ENCODE measurements at places on chromosomes 5 and 9.

DNA sequence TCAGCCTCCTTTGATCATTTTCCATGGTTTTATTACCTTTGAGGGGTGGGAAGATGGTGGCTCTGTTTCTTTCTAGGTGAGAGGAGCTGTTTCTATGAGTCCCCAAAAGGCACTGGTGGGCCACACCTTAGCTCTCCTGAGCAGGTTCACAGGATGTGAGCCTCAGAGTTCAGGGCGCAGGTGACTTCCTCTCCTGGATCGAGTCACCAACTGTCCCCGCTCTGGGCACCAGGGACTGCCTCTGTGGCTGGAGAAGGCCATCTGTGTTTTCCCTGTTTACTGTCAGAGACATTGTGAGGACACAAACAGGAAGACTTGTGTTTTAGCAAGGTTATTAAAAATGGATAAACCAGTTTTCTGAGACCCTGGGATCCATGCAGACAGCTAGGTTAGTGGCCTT, 68.5 kb downstream of the IL31RA start:
- DNase-seq: no peak

- DNase-seq: no peak
Measured at GRCh38 chr5:9551567-9552537, 6.0 kb upstream of the SEMA5A start.

- DNase-seq: no peak
Measured at GRCh38 chr9:124102363-124102762, 90.8 kb downstream of the LHX2 start.

GRCh38 chr5:127562252-127562651, 44.8 kb downstream of the PRRC1 start:
- DNase-seq: no peak

DNA sequence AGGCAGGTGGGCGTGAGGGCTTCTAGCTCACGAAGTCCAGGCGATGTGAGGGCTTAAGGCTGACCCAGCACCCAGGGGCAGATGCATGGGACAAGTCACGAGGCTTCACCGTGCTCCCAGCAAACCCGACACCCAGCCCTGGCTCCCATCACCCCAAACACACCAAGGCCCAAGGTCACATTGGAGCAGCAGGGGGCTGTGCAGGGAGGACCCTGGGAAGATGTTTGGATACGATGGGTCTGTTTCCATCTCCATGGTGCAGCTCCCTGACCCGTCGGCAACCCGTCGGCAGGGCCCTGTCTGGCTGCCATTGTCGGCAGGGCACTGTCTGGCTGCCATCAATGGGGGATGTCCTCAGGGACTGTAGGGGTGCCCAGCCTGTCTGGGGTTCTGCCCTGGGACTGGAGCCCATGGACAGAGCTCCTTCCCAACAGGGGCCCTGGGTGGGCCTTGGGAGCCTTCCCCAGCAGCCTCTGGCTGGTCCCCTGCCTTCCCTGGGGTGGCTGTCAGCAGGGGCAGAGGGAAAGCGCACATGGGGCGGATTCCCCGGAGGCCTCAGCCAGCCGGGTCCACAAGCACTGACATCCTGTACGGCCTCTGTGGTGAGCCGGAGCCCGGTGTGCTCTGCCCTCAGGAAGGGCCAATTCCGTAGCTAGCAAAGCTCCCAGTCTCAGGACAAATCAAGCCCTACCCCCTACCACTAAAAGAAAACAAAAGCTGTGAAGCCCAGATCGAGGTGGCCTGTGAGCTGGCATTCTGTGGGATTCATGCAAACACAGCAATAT, 47.1 kb downstream of the NACC2 start:
- DNase-seq: no peak

DNA sequence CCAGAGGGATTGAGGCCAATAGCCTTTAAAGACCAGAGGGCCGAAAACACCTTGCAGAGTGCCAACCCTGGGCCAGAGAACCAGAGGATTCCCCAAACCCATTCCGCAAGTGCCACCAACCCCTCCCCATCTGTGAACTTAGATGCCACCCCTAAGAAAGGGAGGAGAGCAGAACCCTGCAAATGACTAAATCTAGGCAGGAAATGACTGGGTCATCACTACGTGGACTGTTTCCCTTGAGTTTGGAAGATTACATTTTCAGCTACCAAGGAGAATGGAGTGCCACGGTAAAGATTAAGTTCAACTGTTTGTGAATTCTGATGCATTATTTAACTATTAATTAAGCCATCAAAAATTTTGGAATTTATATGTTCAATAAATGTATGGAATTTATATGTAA, 142.8 kb downstream of the ENC1 start:
- no peak for DNase-seq

- DNase-seq: peak; percentile 65
Measured at GRCh38 chr5:76104027-76104426, 20.8 kb downstream of the SV2C start.

GRCh38 chr9:127007638-127008037, 93.1 kb downstream of the RALGPS1 start:
- DNase-seq: no peak

- no peak for DNase-seq
Measured at GRCh38 chr5:141465351-141465750, 10.4 kb upstream of the PCDHGC3 start.

GRCh38 chr9:127523312-127523851, 72.1 kb downstream of the LRSAM1 start:
- DNase-seq: peak; percentile 52

DNA sequence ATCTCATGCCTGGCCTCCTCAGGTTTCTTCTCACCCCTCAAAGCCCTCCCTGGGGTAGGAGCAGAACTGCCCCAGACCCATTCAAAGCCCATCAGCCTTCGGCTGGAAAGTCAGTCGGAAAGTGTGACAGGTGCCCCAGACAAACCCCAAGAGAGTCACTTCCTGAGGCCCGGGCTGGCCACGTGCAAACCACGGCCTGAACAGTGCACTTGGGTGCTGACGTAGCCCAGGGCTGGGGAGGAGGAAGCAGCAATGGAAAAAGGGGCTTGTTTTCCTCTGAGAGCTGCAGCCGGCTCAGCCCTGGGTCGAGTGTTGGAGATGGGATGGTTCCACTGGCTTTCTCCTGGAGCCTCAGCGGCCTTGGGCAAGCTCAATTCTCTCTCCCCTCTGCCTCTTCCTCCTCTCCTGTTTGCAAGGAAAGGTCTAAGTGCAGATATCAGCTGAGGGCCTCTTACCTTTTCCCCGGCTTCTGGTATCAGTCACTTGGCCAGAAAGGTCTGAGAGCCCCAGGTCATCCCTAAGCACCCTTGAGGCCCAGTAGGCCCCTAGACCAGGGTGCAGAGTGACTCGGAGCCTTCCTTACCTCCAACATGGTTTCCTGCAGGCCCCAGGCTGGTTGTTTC, 5.9 kb upstream of the EGR1 start:
- no peak for DNase-seq

DNA sequence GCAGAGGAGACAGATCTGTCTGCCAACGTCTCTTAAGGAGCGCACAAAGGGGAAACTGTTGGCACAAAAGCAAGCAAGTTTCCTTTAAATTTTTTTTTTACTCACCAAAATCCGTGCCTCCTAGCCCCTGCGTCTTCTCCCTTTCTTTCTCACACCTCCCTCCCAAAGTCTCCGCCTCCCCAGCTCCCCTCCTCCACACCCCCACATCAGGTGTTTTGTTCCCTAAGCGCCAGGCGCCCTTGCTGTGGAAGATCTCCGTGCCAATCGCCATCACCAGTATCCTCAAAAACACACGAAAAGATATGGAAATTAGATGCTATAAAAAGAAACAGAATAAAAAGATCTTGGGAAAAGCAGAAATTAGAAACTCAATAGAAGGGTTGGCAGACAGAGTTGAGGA, 87.6 kb downstream of the DRD1 start:
- DNase-seq: no peak

DNA sequence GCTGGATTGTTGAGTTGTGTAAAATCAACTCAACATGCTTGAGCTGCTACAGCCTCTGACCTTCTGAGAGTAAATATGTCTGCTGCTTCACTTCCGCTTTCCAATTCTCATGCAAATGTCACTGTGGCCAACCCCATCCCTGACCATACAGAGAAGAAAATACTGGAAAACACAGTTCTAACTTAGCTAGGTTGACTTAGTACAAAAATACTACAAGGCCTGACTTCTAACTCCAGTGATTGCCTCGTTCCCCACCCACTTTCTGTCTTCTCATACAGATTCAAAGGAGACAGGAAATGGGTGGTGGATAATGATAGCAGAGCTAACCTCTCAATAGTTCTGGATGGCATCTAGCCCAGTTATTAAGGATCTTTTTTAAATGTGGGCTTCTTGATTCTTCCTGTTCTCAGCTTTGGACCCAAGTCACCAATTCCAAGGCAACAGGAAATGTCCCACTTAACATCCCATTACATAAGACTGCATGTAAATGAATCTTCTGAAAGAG, 226.6 kb upstream of the SLC24A2 start:
- DNase-seq: no peak

DNA sequence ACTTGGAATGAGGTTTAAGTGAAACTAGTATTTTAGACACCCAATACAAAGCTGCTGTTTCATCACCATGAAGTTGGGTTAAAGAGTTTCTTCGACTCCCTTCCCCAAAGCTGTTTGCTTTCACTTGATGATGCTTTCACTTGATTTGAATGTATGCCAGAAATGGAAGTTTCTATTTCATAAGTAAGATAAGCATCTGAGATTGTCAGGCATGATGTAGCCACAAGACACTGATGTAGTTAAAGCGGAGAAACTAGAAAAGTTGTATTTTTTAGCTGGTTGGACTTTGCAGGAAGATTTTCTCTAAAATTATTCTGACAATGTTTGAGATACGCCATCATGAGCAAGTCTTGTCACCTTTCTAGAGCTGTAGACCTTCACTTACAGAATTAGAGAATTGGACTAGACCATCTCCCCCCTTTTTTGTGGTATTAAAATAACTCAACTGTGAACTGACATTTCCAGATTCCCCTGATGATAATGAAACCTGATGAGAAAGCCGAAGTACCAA, 20.0 kb downstream of the MOCS2 start:
- no peak for DNase-seq

DNA sequence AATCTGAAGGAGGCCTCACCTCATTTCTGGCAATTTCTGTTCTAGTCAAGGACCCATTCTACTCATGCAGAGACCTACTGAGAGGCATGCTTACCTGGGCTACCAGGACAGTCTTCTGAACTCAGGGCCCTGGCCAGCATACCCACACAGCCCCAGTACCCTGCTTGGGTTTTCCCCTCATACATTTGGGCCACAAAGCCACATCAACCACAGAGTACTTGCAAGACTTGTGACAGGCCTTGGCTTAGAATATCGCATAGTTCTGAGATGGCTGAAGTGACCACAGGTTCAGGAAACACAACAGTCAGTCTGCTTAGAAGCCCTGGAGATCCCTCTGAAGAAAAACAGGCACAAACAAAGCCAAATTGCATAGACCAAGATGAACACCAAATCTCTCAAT, 758.8 kb upstream of the CDH9 start:
- DNase-seq: no peak

DNA sequence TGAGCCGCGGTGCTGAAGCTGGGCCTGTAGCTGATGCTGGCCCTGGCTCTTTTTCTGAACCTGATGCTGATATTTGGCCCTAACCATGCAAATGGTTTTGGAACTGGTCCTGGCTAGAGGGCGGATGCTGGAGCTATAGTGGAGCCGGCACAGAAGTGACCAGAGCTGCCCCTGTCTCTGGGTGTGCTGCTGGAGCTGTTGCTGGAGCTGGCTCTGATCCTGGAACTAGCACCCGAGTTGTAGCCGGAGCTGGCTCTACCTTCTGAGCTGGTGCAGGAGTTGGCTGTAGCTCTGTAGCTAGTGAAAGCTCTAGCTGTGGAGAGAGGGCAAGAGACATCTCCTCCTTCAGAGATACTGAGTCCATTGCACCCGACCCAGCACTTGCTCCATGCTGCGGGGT, 12.8 kb downstream of the LCN10 start:
- DNase-seq: no peak

- no peak for DNase-seq
Measured at GRCh38 chr9:68841276-68842052, 136.4 kb downstream of the PIP5K1B start.

DNA sequence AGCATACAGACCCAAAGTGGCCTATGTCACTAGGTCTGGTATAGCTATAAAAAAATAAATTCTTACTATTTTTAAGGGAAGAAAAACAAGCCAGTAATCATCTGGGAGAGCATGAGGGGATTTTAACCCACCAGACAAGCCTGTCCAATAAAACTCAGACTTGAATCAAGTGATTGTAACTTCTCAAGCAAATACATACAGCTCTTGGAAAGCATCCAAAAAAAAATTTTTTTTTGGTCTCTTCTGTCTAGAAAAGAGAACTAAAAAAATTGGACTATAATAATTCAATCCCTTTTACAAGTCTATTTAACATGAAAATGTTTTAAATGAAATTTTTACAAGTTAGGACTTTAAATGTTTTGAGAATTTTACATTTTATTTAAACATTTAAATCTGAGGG, 61.7 kb downstream of the FBXL17 start:
- DNase-seq: no peak

DNA sequence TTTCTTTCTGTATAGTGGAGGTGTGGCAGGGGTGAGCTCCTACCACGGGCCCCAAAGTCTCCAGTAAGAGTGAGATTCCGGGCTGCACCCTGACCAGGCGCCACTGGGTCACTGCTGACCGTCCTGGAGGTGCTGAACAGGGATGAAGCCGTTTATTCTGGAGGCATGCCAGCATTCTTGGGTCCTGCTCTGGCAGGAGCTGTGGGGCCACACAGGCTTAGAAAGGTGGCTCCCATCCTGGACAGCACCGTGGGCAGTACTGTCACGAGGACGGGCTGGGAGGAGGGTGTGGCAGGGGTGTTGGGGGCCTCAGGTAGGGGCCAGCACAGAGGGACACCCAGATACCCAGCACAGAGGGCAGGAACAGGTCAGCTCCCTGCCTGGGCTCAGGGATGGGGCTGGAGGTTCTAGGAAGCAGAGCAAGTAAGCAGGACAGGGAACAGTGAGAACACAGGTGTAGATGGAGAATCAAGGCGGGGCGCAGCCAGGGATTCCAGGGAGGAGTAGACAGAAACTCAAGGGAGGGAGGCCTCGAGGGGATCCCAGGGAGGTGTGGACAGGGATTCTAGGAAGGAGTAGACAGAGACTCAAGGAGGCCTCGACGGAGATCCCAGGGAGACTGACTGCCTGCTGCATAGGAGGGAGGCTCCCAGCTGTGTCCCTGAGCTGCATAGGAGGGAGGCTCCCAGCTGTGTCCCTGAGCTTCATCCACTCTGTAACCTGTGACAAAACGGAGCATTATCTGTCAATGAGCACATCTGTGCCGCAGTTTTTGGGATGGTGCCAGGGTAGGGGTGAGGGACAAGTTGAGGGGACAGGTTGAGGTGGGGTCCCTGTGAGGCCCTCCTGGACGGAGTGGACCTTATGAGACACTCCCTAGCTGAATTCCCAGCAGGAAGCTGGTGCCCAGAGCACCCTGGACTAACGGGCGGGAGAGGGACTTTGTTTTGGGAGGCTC, 1.1 kb upstream of the PLEKHG4B start:
- peak; percentile 96 for DNase-seq

DNA sequence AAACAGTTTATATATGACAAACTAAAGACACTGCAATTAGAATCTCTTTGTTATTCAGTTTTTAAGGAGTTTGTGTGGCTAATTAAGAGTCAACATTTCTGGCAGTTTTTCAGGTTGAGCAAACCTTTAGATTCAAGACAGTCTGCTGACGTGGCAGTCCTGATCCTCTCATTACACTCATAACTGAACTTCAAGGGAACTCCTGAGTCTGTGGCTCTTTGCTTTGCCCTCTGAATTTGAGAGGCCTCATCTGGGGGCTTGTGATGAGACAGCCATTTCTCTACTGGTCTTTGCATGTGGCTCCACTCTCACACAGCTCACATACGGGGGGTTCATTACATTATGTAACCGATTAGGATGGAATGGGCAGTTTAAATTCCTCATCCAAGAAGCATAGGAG, 182.9 kb upstream of the MEF2C start:
- DNase-seq: no peak

Measured in T47D (cell line).